ENCODE measurements at places on chromosomes 4 and X.

- no peak for DNase-seq
Observed at GRCh38 chr4:116489739-116490138, 595.6 kb downstream of the TRAM1L1 start.

- DNase-seq: no peak
Observed at GRCh38 chr4:40357738-40358137, 22.6 kb downstream of the CHRNA9 start.

GRCh38 chr4:67556436-67556835 is 2.1 kb upstream of the STAP1 start:
- DNase-seq: no peak

GRCh38 chr4:107202744-107203143 is 166.6 kb upstream of the DKK2 start:
- no peak for DNase-seq

DNA sequence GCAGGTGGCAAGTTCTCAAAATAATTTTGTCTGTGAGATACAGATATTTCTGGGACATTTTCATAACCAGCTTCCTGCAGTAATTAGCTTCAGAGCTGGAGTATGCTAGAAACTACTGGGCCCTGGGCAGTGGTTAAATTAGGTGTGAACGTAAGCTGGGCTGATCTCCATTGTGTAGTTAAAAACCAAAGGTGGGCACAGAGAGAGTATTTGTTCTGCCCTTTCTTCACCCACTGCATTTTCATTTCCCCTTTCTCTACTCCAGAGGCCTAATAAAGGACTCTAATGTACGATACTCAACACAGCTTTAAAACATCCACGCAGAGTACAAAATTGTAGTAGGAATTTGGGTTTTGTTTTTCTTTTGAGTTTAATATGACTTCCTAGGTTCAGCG is 252.7 kb downstream of the SPRY1 start:
- no peak for DNase-seq

DNA sequence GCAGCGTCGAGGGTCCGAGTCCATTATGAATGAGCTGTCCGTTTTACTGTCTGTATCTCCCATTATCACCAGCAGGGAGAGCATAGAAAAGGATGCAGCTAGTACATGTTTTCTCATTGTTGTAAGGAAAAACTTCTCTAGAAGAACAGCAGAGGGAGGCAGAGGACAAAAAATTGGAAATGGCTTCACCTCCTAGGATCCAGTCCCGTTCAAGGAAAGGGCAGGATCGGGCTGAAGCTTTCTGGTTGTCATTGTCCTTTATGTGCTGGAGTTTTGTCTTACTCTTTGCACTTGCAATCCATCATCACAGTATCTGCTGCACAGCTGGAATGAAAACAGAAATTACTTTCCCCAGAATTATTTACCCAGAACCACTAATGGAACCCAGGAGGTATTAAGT is 14.7 kb downstream of the NDP start:
- no peak for DNase-seq

DNA sequence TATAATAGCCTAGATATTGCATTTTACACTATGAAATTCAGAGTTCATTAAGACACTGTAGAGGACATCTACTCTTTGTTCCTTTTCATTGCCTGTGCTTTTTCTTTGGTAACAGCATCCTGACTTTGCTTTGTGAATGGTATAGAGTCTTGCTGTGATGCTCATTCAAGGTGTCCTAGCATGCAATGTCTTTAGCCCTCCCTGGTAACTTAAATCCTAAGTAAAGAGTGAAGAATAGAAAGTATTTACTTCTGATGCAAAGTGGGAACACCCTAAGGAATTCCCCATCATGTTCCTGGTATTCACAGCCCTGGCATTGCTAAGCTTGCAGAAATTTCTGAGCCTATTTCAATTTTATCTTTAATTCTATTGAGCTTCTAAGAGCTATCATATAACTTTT is 400.1 kb downstream of the FAT4 start:
- DNase-seq: no peak

DNA sequence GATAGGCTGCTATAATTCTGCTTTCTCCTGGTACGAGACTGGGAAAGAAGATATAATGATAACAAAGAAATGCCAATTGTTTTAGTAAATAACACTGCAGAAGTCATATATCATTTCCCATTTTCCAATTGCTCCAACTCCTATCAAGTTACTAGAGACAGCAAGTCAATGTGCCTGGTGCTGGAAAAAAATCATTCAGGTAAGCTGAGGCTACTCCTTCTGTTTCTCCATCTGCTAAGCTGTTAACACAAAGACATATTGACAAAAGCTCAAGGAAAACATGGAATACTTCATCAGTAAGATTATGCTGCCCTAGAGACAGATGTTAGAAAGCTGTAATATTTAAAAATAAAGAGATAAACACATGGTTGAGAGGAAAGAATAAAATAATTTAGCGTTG is 10.0 kb downstream of the NAA11 start:
- no peak for DNase-seq

GRCh38 chr4:15577508-15577907 is 77.6 kb downstream of the FBXL5 start:
- no peak for DNase-seq

DNA sequence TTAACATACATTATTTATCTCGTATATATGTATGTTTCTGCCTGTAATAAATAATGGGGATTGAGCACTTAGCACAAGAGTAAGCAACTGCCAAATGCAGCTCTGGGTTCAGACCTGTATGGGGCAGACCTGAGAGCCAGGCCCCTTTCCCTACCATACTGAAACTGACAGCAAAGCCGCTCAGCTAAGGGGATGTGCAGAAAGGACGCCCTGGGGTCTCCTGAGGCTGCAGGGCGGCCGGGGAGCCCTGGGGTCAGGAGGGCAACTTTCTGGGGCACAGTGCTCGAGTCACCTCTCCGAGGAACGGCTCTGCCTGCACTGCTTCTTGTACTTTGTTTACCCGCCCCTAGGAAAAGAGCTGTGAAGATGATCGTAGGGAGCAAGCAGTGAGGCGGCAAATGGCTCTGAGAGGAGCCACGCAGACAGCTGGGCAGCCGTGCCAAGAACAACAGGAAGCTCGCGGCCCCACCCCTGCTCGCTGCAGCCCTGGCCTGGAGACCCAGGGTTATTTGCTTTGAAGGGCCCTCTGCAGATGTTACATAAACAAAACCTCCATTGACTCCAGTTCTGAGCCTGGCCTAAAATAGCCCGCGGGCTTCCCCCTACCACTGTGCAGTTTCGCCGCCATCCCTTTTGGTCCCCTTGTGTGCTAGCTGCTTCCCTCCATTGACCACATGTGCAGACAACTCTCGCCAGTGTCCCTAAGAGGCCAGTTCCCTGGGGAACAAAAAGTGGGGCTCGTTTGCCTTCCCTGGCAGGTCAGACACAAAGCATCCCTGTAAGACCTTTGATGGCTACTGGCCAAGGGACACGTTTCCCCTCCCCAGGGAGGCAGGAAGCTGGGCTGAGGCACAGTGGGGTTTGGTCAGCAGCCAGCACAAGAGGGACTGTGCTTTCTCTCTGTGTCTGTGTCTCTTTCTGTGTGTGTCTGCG is 111.3 kb upstream of the LNX1 start:
- DNase-seq: peak; percentile 28

- DNase-seq: no peak
Observed at GRCh38 chr4:142348613-142349021, 497.5 kb downstream of the INPP4B start.

- DNase-seq: no peak
Observed at GRCh38 chr4:152024881-152025280, 264.1 kb upstream of the GATB start.

- DNase-seq: no peak
Observed at GRCh38 chr4:54005475-54005874, 58.9 kb downstream of the CHIC2 start.

DNA sequence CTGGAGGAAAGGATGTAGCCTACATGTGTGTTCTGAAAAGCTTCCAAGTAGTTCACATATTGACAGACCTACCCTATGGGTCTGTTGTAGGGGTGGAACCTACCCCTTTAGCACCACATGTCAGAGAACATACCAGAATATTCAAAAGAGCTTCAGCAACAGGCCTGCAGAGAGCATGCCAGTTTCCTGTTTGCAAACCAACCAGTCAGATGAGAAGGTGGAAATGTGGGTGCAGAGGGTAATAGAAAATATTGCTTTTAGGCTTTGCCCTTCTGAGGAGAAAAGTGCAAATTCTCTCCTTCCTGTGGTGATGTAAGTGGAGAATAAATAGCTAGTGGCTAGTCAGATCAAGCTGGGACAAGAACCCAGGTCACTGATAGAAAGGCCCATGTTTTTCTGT is 16.4 kb downstream of the INTS6L start:
- no peak for DNase-seq

DNA sequence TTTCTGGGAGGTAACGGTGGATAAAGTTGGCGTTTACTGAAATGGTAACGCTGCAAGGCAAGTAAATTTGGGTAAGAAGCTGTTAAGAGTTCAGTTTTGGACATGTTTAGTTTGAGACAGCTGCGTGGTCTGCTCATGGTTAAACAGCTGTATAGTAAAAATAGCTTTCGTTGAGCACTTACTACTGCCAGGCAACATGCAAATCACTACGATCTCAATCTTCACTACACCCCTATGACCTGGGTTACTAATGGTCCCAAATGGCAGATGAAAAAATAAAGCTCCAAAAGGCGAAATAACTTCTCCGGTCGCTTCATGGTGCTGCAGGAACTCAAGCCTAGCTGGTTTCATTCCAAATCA is 22.2 kb downstream of the FABP2 start:
- no peak for DNase-seq

GRCh38 chr4:8685831-8686230 is 93.3 kb downstream of the CPZ start:
- DNase-seq: no peak

DNA sequence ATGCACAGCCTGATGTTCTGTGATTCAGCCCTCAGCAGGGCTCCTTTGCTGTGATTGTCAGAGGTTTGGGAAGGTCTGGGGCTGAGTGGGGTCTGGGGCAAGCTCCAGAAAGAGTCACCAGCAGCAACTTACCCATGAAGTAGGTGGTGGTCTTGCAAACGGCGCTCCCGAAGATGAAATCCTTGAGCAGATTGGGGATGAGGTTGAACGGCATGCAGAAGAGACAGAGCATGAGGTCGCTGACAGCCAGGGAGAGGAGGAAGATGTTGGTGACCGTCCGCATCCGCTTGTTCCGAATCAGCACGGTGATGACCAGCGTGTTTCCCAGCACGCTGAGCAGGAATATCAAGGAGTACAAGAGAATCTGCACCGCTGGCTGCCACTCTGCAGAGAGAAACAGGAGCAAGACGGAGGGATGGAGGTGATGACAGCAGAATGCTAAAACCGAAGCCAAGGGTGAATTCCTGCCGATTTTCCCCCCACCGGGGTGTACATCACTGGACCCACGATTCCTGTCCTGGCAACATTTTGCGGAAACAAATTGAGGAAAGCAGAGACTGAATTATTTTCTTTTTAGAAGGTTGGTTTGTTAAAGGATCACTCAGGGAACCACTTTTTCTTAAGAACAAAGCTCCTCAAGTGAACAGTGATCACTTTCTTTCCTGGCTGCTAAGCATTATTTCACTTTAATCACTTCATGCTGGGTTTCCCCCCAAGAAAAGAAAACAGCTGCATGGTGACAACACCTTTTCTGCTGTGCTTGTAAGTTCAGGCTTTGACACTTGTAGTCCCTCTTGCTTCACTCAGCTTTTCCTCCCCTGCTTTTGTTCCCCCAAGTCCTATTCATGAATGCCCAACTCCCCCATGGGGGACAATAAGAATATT is 941 bp downstream of the CCKAR start:
- DNase-seq: no peak

DNA sequence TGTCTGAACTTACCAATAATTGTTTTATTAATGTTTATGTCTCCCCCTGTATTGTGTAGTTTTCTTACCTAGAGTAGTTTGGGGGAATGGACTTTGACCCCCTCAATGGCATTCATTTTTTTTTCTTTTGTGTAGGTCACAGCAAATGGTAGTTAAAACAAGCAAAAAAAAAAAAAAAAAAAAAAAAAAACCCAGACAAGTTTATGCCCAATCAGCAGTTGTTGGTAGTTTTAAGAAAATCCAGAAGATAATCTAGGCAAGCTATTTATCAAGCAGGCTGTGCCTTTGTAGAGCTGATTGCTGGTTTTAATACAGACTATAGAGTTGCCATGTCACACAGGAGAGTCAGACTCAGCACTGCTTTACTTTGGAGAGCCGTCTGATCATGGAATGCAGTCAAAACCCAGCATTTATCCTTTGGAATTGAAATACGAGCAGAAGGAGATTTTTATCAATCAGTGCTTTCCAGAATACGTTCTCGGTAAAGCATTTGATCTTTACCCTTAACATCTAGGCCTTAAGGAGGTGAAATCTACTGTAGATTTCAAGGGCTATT is 16.6 kb downstream of the DCUN1D4 start:
- no peak for DNase-seq

DNA sequence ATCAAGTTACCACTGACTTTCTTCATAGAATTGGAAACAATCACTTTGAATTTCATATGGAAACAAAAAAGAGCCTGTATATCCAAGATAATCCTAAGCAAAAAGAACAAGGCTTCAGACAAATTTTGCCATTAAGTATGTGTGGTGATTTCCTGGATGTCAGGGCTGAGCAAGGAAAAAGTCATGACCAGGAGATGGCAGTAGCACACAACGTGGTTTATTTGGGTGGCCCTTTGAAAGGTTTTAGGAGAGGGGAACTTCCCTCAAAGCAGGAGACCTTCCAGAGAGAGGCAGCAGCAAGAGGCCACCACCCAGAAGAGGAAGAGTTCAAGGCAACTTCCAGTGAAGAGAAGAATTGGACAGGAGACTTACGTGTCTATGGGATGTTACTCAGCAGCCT is 18.1 kb upstream of the ZXDB start:
- no peak for DNase-seq

All from CD4-positive, alpha-beta T cell treated with Interleukin-15 for 1 hour (primary cell).